Nucleus accumbens (tissue), 56 donors: ENCODE measurements at places on chromosomes 13 and 19.

GRCh38 chr19:2528675-2529101 is 52.8 kb downstream of the GADD45B start:
- DNase-seq, result no peak

GRCh38 chr19:3544742-3545668 is 6.0 kb downstream of the TEKTIP1 start:
- DNase-seq, result peak; percentile 78

GRCh38 chr13:41420146-41420545 is 37.2 kb upstream of the RGCC start:
- no peak for DNase-seq

GRCh38 chr13:98921786-98922185 is 56.1 kb downstream of the DOCK9 start:
- DNase-seq, result peak; percentile 11

DNA sequence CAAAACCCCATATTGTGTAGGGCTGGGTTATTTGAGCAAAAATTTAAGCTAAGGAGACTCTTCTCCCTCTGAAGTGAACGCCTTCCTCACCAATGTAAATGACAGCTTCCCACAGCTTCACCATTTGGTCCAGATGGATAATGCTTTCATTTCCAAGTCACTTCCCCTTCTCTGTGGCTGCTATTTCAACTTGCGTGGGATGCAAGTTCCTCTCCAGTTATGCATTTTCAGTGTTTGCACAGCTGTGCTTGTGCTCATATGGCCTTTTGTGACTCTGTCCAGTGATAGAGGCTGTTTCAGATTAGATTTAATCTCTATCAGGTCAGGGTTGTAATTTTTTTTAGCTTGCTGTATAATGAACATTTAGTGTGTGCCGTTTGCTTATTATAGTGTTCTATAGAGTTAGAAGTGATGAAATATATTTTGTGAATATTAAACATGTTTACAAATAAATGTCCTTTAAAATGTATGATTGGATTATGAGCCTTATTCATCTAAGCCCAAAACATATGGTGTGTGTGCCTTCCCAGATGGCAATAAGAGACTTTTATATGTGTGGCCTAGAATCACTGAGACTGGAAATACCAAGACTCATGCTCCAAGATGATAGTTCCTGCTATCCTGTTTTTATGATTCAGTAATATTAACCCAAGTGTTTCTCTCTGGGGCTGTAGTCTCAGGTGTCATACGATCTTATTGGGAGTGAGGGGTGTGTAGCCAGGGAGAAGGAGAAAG is 86.6 kb downstream of the TNFRSF19 start:
- DNase-seq, result no peak

DNA sequence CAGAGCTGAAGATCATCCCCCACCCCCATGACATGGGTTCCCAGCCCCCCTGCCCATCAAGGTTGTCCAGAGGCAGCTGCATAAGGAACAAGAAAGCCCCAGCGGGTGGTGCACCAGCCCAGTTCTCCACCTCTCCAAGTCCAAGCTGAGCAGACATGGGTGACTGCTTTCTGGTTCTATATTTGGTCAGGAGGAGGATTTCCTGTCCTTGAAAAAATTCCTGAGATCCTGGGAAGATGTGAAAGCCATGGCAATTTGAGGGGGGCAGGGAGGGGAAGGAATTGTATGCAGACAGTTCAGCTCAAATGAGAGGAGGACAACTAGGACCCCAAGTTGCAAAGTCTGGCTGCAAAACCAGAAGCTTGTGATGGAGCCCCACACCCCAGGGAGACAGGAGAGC is 55.4 kb upstream of the ADGRE5 start:
- DNase-seq, result no peak

DNA sequence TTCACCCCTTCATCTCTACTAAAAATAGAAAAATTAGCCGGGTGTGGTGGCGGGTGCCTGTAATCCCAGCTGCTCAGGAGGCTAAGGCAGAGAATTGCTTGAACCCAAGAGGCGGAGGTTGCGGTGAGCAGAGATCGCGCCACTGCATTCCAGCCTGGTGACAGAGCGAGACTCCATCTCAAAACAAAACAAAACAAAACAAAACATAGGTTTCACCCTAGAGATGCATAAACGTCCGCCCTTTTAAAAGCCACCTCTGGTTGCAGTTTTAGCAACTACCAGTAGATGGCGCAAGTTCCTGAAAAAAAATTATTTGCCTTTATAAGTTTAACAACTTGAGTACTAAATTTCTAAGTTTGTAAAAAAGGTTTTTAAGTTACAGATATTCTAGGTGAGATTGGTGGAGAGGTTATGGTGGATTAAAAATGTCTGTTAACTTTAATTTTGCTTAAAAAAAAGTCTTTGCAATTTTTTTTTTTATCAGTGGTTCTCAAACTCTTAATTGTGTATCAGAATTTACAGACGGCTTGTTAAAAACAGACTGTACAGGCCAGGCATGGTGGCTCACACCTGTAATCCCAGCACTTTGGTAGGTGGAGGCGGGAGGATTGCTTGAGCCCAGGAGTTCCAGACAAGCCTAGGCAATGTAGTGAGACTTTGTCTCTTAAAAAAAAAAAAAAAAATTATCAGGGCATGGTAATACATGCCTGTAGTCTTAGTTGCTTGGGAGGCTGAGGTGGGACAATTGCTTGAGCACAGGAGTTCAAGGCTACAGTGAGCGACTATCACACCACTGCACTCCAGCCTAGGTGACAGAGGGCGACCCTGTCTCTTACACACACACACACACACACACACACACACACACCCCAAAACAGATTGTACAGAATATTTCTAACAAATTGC is 42.1 kb downstream of the NAA16 start:
- no peak for DNase-seq

- no peak for DNase-seq
These were observed 750.6 kb downstream of the DIAPH3 start for GRCh38 chr13:59413126-59413525.

DNA sequence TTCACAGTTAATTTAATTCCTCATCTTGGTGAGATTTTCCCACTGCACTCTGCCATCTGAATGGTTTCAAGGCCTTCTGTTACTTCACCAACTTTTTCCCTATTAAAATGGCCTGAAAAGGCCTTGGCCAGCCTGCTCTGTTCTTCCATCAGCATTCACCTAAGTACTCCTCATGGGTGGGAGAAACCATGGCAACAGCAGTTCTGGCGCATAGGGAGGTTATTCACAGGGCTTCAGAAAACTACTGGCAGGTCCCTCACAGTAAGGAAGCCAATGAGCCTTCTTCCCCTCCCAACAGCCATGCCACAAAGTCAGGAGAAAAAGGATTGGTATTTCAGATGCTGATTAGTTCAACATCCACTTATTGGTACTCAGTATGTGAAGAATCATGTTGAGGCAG is 17.2 kb upstream of the GJB2 start:
- DNase-seq, result no peak

DNA sequence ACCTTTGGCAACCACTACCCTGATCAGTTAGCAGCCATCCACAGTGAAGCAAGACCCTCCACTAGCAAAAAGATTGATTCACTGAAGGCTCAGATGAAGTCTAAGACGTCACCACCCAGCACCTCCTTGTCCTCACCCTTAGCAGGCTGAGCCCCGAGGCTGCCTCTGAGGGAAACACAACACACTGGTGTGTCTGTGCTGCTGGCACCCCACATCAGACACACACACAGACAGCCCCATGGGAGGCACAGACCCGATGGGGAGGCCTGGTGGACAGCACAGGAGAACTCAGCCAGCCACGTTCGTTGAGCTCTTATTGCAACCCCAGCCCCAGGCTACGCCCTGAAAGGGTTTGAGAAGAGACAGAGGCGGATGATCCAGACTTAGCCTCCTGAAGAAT is 94.7 kb downstream of the ZDHHC20 start:
- DNase-seq, result no peak

DNA sequence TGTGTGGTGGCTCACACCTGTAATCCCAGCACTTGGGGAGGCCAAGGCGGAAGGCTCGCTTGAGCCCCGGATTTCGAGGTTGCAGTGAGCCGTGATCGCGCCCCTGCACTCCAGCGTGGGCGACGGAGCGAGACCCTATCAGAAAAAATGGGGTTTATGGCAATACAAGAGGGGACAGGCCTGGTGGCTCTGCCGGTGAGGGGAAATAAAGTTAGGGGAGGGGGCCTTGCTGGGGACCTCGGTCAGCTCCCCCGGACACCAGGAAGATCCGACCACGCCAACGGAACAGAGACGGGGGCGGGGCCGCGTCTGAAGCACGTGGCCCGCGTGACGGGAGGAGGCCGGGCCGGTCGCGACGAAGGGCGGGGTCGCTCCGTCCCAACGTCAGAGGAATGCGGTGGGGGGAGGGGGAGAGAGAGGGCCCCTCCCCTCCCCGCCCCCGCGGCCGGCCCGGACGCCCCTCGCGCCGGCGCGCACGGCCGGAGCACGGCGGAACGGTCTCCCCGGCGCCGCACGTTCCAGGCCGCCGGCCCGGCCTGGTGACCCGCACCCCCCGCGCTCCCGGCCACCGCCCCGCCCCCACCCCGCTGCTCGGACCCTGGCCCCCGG is 1.9 kb upstream of the HNRNPL start:
- peak; percentile 85 for DNase-seq

GRCh38 chr13:72864142-72865011 is 82.4 kb downstream of the PIBF1 start:
- DNase-seq, result no peak

- DNase-seq, result peak; percentile 95
These were observed at the start of gene ZNF627 for GRCh38 chr19:11597202-11598102. ZNF627 (plus strand) TSS chr19:11597483; CDS start chr19:11597628, 145 bp downstream.
